DMS 273 treated with DMSO at 0.1 percent for 48 hours (cell line): ENCODE measurements at places on chromosomes 5 and 9.

DNA sequence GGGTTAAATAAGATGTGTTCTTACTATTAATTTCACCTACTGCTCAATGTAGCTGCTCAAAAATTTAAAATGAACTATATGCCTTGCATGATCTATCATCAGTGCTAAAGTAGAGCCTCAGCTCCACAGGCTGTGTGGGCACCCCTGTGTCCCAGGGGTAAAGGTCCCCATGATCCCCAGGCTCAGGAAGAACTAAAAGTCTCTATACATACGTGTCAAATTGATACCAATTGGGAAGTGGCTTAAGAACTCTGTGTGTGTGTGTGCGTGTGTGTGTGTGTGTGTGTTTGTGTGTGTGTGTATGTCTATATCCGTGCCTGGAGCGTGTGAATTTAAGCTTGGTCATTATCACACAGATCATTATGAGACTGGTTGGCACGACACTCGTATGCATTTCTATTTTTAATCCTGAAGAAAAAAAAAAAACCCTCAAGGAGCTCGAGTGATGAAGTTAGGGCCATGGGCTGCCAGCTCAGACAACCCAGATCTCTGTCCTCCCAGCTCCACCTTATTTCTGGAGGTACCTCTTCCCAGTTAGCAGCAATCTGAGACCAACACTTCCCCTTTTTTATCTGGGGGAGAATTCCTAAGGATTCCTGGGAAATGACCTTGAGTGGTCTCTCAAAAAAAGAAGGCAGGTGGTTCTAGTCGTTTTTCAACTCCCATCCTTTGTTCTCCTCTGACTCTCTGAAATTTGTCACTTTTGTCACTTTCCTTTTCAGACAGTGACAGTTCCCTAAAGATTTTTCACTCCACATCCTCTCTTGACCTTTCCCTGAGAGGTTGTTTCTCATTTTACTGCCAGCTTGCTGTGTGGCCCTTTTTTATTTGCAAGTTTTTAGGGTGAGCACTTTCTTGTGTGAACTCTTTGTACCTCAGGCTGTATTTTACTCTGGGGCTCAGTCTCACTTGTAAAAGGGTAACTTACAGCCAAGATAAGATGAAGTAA lies 45.7 kb upstream of the CTXN3 start:
- no peak for DNase-seq

DNA sequence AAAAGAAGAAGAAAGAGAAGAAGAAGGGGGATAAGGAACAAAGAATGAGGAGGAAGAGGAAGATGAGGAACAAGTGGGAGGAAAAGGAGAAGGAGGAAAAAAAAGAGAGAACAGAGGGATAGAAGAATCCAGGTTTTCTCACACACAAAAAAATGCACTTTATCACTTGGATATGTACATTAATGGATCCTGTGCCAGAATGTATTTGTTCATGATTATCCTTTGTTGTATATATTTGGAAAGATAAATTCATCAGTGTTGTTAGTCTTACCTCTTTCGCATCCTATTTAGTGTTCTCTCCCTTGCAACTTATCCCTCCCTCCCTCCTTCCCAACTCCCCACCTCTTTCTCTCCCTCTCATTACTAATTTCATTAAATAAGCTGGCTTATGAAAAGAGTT lies 298.8 kb downstream of the SLCO4C1 start:
- DNase-seq: no peak

GRCh38 chr9:107172160-107172978 lies 110.7 kb upstream of the RAD23B start:
- DNase-seq: peak; percentile 19

GRCh38 chr5:179700401-179700918 lies 1.7 kb downstream of the CANX start:
- no peak for DNase-seq

DNA sequence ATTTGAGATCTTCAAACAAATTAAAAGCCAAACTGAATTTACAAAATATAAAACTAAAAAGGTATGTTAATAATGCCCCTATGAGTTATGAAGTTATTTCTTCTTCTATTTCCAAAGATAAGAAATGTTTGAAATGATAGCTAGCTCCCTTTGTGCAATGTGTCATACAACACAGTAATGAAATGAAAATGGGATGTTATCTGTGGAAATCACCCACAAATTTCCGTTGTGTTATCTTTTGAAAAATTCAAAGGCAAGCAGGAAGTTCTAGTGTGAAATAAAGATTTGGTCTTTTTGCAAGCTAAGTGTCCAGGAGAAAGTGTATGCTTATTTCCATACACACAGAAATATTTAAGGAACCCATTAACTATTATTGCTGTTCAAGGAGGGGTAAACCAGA lies 375.3 kb upstream of the PRR16 start:
- DNase-seq: no peak

DNA sequence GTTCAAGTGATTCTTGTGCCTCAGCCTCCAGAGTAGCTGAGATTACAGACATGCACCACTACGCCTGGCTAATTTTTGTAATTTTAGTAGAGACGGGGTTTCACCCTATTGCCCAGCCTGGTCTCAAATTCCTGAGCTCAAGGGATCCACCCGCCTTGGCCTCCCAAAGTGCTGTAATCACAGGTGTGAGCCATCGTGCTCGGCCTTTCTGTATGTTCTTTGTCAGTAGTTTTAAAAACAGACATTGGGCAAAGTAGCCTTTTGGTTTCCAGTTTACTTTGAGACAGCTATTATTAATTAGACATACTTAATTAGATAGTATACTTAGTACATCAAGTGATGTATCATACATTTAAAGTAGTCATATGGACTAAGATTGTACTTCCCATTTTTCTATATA lies 45.2 kb downstream of the RBM27 start:
- DNase-seq: no peak

DNA sequence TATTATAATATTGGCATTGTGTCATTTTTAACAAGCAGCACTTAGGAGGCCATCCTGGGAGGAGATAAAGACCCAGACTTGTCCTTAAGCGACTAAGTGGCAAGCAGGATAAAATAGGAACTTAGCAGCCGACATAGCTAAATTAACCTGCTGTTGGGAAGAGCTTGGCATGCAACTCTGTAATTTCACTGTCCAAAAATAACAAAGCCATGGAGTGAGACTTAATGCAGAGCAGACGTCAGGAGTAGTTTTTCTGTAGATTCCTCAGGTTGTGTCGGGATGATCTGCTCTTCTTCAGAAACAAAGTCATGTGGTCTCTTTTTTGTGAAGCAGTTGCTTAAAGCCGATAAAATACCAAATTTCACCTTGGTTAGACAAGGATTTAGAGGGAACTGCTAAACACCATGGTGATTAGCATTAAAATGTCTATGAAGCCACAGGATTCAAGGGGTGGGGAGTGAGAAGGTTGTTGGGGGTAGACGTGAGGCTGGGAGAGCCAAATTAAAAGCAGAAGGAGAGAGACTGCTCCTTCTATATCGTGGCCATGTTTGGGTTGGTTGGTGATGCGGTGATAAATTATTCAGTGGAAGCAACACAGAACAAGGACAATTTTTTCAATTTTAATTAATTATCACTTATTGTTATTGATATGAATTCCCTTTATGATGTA lies 303.0 kb downstream of the CSNK1G3 start:
- DNase-seq: no peak

- no peak for DNase-seq
Observed at GRCh38 chr5:14884062-14884612, 12.6 kb upstream of the ANKH start.

- DNase-seq: no peak
Observed at GRCh38 chr9:87290241-87291052, 207.2 kb upstream of the DAPK1 start.

GRCh38 chr9:72315510-72316311 lies 49.3 kb downstream of the ZFAND5 start:
- peak; percentile 97 for DNase-seq

GRCh38 chr9:129852579-129852978 lies 17.3 kb downstream of the USP20 start:
- no peak for DNase-seq

GRCh38 chr5:126801992-126802294 lies 25.0 kb downstream of the LMNB1 start:
- no peak for DNase-seq
